Aortic smooth muscle cell (primary cell): ENCODE measurements at places on chromosomes 12 and 14. TPM values are rescaled to one million over a fixed set of nuclear protein-coding genes. Genes with fewer than 3 reads are reported as not detected.

The CMA1 gene
- not detected in 2 replicates for total RNA-seq

The PLCZ1 gene
- 0.06 and 0.13 TPM in 2 replicates for total RNA-seq

The RASAL1 gene
- total RNA-seq: not detected in 2 replicates

The PPTC7 gene
- total RNA-seq: 5.6 and 7.0 TPM in 2 replicates

The SLCO1B1 gene
- total RNA-seq: not detected in 2 replicates

The SMIM41 gene
- 0.06 and 0.13 TPM in 2 replicates for total RNA-seq

The TSPAN19 gene
- total RNA-seq: not detected in 2 replicates

The ANO4 gene
- not detected in 2 replicates for total RNA-seq

The EXOC5 gene
- 44.3 and 51.2 TPM in 2 replicates for total RNA-seq

The TMED10 gene
- total RNA-seq: 227 and 255 TPM in 2 replicates

The CIDEB gene
- total RNA-seq: 0.68 and 1.1 TPM in 2 replicates
